Mucosa of descending colon (tissue), 3 donors: ENCODE measurements at places on chromosomes 7 and 10. TPM values are rescaled to one million over a fixed set of nuclear protein-coding genes. Genes with fewer than 3 reads are reported as not detected.
A peak's percentile ranks its signal among the peaks of the same experiment; 100 is the strongest.

The EBF3 gene
- total RNA-seq: 0.23 TPM

- DNase-seq: no peak
Measured at GRCh38 chr7:30713392-30713791, 31.1 kb upstream of the CRHR2 start.

DNA sequence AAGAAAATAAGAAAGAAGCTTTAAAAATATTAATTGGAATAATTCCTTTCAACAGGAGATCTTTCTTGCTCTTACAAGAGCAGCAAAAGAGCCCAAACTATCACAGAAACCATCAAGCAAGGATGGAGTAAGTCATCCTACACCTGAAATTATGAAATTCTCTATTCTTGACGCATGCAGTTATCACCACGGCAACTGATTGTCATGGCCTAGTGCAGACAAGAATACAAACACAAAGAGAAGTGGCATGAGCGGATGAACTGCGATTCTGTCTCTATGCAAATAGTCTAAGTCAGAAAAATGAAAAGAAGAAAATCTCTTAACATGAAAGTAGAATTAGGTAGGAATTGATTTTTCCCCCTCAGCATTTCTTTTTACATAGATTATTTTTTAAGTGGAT is 54.8 kb upstream of the SLC35B4 start:
- no peak for DNase-seq

DNA sequence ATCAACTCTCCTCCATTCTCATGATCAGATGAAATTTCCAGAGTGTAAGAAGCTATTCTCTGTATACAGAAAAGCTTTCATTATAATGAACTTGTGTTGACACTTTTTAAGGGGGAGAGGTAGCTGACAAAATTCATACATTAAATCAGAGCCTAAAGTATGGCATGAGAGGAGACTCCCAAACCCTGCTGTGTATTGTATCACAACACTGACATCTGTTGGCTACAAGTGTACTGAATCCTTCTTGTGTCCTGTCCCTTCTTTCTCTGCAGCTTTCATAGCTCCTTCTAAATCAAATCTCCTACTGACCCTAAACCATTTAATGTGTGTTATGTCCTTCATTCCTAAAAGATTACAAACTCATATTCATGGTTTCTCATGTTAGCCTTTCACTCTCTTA is 70.9 kb downstream of the GCC1 start:
- no peak for DNase-seq

- DNase-seq: peak; percentile 34
Measured at GRCh38 chr10:4131407-4132215, 346.6 kb upstream of the KLF6 start.

GRCh38 chr7:150357771-150358427 is 10.7 kb upstream of the REPIN1 start:
- no peak for DNase-seq

DNA sequence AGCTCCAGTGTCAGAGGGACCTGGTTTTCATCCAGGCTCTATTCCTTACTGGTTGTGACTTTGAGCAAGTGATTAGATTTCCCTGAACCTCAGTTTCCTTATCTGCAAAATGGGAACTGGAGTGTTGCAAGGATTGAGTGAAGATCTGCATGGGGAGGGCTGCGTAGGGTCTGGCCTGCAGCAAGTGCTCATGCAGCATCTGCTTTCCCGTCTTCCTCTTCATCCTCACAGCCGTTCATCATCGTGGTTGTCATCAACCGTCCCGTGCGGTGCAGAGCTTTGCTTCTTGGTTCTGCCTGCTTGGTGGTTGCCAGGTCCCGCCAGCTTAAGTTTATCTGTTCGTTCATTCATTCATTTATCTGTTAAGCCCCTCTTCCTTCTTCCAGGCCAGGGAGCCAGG is 135.0 kb downstream of the GRK5 start:
- DNase-seq: no peak

GRCh38 chr7:116166156-116166555 is 44.2 kb upstream of the TES start:
- DNase-seq: no peak
